CD4-positive, alpha-beta T cell treated with Interleukin-4 for 4 hours (primary cell): ENCODE measurements at places on chromosomes 7 and 10.
A peak's percentile ranks its signal among the peaks of the same experiment; 100 is the strongest.

DNA sequence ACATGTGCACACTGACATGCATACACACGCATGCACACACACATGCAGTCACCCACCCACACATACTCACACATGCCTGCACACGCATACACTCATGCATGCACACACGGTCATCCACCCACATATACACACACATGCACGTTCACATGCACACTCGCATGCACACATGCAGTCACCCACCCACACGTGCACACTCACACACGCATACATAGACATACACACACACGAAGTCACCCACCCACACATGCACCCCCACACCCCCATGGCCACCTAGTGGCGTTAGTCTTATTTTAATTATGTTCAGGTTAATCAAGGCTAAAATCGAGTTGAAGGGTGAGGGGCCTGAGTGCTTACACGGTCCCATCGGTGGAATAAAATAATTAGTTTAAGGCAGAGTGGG, 96.8 kb downstream of the DNAJB6 start:
- DNase-seq, result no peak

GRCh38 chr10:14487488-14487883, 156.8 kb upstream of the FRMD4A start:
- DNase-seq, result no peak

DNA sequence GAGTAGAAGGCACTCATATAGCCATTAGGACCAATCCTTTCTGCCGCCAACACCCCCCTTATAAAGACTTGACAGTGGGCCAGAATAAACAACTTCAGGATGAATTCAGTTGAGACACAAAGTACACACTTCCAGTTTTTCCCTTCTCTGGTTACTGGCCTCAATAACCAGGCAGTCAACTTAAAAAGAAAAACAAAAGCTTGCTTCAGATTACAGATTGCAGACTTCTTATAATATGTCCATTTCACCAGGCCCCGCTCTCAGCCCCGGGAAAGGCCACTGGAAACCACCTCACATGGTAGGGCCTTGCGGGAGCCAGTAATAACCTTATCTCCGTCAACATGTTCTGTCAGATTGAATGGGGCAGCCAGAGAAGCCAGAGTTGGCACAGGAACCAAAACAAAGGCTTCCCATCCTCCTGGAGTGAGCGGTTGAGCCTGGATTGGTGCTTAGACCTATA, 108.8 kb downstream of the EGFR start:
- DNase-seq, result no peak

GRCh38 chr7:151681726-151682125, 162.0 kb upstream of the RHEB start:
- no peak for DNase-seq

GRCh38 chr10:124600051-124600880, 138.6 kb downstream of the LHPP start:
- no peak for DNase-seq

GRCh38 chr10:29691564-29692072, 56.8 kb upstream of the SVIL start:
- DNase-seq, result no peak

GRCh38 chr7:47778153-47778661, 170.1 kb downstream of the PKD1L1 start:
- DNase-seq, result no peak

- DNase-seq, result no peak
Measured at GRCh38 chr10:1198453-1199344, 142.5 kb downstream of the WDR37 start.

DNA sequence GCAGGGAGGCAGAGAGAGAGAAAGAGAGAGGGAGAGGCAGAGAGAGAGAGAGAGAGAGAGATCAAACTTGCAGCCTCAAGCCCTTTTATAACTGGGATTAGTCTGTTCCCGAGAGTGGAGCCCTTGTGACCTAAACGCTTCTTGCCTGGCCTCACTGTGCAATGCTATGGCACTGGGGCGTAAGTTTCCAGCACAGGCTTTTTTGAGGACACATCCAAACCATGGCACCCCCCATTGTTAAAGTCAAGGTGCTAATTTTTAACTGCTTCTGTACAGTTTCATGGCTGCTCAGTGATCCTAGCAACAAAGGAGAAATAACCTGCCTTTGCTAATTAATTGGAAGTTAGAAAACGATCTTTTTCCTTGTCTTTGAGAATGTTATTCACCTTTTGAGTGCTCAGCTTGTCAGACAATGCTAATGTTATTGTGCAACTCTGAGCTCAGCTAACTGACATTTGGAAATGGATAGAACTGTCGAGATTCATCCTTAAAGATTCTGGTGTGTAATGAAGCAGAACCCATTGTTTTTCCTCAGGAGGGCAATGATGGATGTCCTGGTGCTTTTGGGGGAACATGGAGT, 268.4 kb downstream of the GLRX3 start:
- DNase-seq, result no peak

- no peak for DNase-seq
Measured at GRCh38 chr7:146249272-146249671, 132.7 kb downstream of the CNTNAP2 start.

- DNase-seq, result no peak
Measured at GRCh38 chr10:3365630-3366029, 193.0 kb upstream of the PITRM1 start.

- no peak for DNase-seq
Measured at GRCh38 chr10:95573964-95574604, 12.9 kb upstream of the SORBS1 start.

GRCh38 chr7:155202106-155202871, 95.4 kb upstream of the INSIG1 start:
- no peak for DNase-seq

- DNase-seq, result no peak
Measured at GRCh38 chr7:152072421-152072820, 46.9 kb downstream of the GALNT11 start.

- DNase-seq, result no peak
Measured at GRCh38 chr7:46201961-46202360, 280.9 kb upstream of the IGFBP3 start.

DNA sequence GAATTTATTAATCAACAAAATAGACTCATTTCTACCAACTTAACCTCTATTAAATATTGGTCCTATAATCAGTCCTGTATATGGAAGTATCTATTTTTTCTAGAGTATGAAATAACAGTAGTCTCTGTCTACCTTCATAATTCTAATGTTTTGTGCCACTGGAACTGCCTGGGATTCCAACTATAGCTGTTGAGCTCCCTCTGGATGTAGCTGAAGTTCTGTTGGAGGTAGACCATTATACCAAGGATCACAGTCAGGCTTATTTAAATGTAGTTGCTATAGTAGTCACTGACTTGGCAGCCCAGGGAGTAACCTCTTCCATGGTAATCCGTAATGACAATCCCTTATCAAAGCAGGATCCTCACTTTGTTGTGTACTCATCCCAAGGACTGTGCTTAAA, 48.5 kb upstream of the PHYHIPL start:
- DNase-seq, result no peak

- peak; percentile 19 for DNase-seq
Measured at GRCh38 chr7:66505531-66506451, 122.9 kb upstream of the KCTD7 start.

GRCh38 chr10:72337039-72337629, 17.6 kb downstream of the DNAJB12 start:
- DNase-seq, result peak; percentile 46

DNA sequence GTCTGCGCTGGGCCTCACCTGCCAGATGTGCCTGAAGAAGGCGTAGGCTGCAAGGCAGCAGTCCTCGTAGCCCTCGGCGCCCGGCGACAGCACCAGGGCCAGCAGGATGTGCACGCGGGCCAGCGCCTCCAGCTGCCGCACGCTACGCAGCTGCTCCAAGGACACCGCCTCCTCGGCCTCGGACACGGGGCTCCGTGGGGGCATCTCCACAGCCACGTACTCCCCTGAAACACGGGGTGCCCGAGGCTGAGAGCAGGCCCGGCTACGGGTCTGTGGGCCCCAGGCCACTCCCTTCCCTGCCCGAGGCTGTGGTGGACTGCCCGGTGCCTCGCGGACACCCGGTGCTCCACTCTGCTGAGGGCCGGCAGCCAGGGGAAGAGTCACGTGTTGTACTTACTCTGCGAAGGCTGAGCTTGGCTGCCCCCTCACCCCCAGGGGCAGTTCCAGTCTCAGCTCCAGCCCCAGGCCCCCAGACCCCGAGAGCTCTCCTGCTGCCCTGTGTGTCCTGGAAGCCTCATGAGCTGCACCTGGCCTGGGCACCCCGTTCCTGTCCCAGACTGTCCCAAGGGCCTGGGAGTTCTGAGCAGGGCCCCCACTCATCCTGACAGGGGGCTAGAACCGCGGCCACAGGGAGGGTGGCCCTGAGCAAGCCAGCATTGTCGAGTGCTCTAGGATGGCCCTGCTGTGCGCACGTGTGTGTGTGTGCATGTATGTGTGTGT, 62.8 kb downstream of the CFAP46 start:
- no peak for DNase-seq

DNA sequence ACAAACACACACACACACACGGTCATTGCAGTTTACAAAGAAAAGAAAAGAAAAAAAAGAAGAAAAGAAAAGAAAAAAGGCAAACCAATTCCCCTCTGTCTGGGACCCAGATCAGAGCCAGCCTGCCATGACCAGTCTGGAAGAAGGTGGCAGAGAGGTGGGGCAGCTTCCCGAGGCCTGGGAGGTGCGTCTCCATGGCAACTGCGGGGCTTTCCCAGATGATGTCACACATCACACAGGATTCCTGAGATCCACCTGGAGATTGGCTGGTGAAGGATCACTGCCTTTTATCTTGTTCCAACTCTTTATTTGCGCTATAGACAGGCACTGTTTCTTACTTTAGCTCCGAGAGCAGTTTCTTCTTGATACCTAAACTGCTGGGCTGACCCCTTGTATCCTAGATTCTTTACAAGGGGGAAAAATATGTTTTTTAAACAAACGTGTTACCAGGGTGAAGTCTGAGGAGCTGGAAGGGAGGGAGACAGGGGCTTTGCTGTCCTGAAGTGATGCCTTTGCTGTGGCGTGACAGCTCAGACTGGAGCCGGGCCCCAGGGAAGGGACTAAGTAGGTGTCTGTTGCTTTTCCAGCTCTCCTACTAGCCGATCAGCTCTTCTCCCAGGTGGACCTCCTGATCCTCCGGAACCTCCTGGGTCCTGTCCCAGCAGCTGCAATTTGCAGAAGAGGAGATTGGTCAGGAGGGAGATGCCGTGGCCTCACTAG, 298.5 kb downstream of the KLF6 start:
- no peak for DNase-seq
